ENCODE measurements at places on chromosomes 3 and 15.

- no peak for DNase-seq
Observed at GRCh38 chr15:40495516-40495915, 24.7 kb downstream of the CHST14 start.

DNA sequence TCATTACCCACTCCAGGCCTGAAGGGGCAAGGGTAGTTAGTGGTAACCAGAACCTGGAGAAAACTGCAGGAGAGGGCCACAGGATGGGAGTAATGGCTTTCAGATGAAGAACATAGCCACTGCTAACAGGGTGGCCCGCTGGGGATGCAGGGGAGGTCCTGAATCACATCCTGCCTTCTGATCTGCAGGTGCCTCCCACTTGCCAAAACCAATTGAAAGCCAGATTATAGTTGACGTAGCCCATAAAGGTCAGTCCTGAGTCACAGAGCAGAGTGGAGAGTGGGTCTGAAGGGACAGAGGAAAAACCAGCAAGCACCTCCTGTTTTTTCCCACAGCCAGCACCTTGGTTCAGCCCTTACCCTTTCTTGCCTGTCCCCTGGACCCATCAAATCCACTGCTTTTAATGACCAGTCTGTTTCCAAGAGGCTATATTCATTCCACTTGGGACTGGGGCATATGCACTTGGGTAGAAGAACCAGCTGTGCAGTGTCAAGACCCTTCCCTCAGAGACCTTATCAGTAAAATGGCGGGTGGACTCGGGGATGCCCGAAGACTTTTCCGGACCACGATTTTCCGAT lies 646 bp upstream of the SLC35G2 start:
- peak; percentile 88 for DNase-seq

- no peak for DNase-seq
Observed at GRCh38 chr3:151839313-151839631, 25.4 kb downstream of the AADAC start.

DNA sequence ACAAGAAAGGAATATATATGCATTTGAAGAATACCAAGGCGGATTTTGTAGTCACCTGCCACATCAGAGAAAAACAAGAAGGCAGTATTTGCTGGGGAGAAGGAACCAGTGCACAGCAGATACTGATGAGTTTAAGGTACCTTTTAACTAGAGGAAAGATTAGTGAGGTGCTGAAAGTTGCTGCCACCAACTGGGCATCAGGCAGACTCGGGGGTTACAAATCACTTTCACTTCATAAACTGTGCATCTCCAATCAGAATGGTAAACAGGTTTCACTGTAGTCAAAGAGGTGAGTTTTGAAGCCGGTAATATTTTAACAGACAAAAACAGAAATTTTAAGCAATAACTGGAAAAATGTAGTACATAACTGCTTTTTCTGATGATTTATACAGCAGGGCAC lies 4.1 kb downstream of the FBN1 start:
- DNase-seq: no peak

GRCh38 chr15:56667517-56667916 lies 65.8 kb downstream of the ZNF280D start:
- no peak for DNase-seq

GRCh38 chr3:183369117-183369516 lies 59.3 kb downstream of the MCF2L2 start:
- DNase-seq: no peak

DNA sequence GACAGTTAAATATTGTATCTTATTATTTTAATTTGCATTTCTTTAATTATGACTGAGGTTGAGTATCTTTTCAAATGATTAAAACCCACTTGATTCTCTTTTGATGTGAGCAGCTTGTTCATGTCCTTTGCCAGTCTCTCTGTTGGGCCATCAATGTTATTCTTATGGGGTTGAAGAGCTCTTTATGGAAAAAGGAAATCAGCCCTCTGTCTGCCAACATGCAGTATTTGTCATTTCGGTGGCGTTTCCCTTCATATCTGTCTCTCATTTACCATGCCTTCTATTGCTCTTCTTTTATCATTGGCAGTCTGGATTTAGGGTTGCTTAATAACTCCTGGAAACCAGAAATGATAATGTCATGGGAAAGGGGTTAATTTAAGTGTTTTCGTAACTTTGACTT lies 340.7 kb upstream of the DNAJC19 start:
- no peak for DNase-seq

- DNase-seq: no peak
Observed at GRCh38 chr3:184050217-184050847, 2.5 kb upstream of the HTR3C start.

GRCh38 chr15:92885224-92886041 lies 14.7 kb upstream of the CHD2 start:
- DNase-seq: no peak

GRCh38 chr3:27960133-27960532 lies 238.0 kb upstream of the EOMES start:
- no peak for DNase-seq

GRCh38 chr15:96736384-96736783 lies 405.9 kb downstream of the NR2F2 start:
- no peak for DNase-seq

DNA sequence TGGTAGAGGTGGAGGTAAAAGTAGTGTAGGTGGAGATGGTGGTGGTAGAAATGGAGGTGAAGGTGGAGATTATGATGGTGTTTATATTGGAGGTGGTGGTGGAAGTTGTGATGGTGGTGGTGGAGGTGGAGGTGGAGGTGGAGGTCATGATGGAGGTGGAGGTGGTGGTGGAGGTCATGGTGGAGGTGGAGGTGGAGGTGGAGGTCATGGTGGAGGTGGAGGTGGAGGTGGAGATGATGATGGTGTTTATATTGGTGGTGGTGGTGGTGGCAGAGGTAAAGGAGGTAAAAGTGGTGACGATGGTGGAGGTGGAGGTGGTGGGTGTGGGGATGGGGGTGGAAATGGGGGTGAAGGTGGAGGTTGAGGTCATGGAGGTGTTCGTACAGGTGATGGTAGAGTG lies 107.8 kb downstream of the ASB7 start:
- DNase-seq: no peak

GRCh38 chr3:49751501-49751900 lies 27.8 kb upstream of the GMPPB start:
- DNase-seq: no peak

GRCh38 chr3:12135029-12135657 lies 23.6 kb downstream of the TIMP4 start:
- DNase-seq: peak; percentile 61

DNA sequence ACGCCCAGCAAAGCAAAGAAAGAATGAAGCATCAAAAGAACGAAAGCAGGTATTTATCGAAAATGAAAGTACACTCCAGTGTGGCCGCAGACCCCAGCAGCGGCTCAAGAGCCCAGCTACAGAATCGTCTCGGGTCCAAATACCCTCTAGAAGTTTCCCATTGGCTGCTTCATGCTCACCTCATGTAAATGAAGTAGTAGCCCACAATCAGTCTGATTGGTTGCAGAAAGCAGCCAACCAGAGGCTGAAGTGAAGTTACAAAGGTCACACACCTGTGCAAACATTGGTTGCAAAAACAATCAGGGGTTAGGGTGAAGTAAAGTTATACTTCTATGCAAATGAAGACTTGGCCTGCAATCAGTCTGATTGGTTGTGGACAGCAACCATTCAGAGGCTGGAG lies 32.0 kb downstream of the SV2B start:
- DNase-seq: peak; percentile 2

DNA sequence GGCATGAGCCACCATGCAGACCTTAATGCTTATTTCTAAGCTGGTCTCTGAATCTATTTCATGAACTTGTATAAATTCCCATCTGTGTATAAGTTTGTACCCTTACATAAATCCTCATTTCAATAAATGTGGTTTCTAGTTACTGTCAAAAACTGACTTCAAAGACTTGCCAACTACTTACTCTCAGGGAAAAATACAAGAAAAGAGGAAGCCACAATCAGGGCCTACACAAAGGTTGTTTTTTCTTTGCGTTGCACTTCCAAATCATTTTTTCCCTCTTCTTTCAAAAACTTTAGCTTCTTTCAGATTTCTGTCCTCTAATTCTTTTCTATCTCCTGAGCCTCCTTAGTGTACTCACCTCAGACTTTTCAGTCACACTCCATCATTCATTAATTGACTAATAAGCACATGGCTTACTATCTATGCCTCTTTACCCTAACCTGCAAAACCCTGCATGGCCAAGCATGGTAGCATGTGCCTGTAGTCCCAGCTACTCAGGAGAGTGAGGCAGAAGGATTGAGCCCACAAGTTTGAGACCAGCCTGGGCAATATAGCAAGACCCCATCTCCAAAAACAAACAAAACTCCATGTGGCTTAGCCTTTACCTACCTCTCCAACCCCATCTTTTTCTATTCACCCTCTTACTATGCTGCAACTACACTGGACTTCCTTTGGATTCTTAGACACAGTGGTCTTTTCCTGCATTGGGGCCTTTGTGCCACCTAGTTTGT lies 37.7 kb downstream of the BUB1B start:
- no peak for DNase-seq

GRCh38 chr3:49454898-49455681 lies 15.0 kb upstream of the DAG1 start:
- no peak for DNase-seq

- DNase-seq: no peak
Observed at GRCh38 chr3:22122567-22122966, 371.6 kb upstream of the ZNF385D start.

- no peak for DNase-seq
Observed at GRCh38 chr15:82964890-82965289, 12.4 kb upstream of the HOMER2 start.

GRCh38 chr3:151969026-151969642 lies 95.7 kb downstream of the SUCNR1 start:
- DNase-seq: no peak

GRCh38 chr3:177516158-177517011 lies 319.1 kb upstream of the TBL1XR1 start:
- DNase-seq: no peak

DNA sequence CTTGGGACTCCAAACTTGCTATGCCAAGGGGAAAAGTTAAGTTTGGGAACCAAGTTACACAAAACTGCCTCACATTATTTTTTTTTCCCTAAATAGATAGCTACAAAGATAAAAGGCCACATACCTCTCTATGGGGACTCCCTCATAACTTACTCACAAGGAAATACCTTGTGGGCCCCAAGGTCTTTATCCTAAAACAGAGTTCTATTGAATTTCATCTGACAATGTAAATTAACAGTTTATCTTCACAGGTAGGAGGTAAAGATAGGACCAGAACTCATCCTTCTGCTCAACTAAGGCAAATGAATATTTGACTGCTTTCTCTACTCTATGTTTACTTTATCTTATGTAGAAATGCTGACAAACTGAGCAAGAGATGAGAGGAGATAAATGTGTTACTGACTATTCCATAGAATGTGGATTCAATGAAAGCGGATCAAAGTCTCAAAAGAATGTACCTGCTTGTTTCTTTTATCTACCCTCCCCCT lies 1278.0 kb downstream of the OTOL1 start:
- DNase-seq: no peak

DNA sequence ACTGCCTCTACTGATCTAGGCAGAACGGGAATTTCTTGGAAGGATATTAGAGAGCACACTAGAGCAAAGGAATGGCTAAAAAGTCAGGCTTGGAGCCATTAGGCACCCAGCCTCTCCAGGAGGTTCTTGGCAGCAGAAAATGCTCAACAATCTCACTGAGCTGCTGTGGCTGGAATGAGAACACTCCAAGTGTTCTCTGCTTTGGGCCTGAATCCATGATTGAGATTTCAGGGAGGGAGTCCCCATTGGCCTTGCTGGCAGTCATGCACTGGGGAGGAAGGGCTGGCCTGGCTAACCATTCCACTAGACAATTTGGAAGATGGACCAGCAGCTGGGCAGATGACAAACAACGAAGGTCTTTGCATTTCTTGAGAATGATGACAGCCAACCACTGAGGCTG lies 362.6 kb downstream of the SHQ1 start:
- DNase-seq: peak; percentile 23

DNA sequence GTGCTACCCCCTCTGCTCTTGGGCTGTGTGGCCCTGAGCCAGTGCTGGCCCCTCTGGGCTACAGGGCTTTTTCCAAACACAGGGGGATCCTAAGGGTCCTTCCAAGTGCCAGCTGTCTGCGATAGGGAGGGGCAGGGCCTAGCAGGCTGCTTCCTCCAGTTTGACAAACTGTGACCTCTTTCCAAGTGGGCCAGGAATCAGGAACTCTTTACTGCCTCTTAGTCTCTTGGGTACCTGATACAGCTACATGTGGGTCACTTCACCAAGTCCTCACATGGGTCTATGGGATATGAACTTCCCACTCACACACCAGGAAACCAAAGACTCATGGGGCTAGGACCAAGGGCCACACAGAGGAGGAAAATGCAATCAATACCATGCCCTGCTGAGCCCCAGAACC lies 25.4 kb downstream of the SEC61A1 start:
- no peak for DNase-seq

DNA sequence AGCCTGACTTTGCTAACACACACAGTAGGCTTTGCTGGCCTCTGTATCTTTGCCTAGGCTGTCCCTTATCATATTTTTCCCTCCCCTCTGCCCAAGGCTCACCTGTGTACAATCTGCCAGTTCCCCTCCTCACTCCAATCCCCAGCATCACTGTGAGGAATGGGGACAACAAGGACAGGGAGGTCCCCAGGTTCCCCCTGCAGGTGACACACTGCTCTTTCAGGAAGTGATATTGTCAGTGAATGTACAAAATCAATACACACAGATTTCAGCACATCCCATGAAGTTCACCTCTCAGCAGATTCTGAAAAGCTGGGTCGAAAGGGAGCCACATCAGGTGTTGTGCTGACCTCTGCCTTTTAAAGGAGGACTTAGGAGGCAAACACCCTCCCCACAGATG lies 177.5 kb downstream of the RAB11A start:
- no peak for DNase-seq

DNA sequence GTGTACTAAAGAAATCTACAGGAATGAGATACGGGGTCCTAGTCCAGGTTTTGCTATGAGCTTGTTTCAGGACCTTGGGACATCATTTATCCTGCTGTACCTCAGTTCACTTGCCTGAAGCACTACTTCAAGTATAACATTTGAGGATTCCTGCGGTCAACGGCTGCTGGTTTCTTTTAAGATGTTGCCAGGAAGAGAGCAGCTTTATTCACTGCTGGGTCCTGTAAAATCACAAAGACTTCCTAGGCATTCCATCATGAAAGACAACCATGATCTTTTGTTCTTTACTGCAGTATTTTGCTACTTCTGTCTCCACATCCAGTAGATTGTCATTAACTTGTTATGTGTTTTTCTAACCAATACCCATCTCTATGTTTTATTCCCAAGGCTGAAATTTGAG lies 61.0 kb upstream of the PYDC2 start:
- no peak for DNase-seq

GRCh38 chr3:19439944-19440343 lies 291.6 kb downstream of the KCNH8 start:
- no peak for DNase-seq

DNA sequence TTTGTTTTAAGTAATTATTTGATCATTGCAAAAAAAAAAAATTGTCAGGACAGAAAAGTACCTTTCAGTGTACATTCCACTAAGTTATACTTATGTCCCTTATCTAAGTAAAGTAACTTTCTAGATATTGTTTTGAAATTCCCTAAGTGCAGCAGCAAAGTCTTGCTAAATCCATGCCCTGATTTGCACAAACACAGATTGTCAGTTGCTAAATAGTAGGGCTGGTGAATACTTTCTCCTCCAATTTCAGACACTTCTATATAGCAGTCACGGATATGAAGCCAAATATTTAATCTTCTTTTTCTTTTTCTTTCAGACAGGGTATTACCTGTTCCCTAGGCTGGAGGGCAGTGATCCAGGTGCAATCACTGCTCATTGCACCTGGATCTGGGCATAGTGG lies 12.9 kb downstream of the LRRC2 start:
- DNase-seq: no peak

Measured in lower leg skin (tissue), 4 donors.